ENCODE measurements at places on chromosomes 4 and X.

DNA sequence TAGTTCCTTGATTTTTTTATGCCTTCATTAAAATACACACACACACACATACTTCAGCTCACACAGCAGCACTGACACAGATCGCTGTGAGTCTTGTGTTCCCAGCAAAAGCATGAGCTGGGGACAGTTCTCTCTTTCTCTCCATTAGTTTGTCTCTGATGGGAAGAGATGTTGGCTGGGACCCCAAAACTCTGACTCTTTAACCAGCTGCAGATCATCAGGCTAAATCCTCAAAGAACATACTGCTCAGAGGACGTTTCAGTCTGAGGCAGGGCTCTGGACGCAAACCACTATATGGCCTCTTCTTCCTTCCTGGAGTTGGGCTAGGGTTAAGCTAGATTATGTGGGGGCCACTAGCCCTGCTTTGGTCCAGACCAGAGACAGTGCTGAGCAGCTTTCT, 109.6 kb downstream of the NHSL2 start:
- DNase-seq, result no peak

- DNase-seq, result no peak
These were observed 6.3 kb downstream of the LAS1L start for GRCh38 chrX:65528293-65528692.

DNA sequence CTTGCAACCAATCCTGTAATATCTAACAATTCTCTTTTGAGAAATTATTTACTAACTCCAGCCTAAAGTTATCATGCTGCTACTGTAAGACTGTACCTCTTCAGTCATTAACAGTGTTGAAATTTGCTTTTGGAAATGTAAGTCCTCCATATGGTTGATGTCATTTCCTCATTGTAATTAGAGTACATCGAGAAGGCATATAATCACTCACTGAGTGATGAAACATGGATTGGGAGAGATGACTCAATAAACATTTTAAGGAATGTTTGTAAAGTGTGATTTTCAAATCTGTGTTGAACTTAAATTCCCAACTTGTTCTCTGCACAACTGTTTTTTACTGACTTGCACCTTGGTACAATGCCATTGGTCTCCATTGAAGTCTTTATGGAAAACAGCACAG, 61.2 kb downstream of the HMGB2 start:
- no peak for DNase-seq

DNA sequence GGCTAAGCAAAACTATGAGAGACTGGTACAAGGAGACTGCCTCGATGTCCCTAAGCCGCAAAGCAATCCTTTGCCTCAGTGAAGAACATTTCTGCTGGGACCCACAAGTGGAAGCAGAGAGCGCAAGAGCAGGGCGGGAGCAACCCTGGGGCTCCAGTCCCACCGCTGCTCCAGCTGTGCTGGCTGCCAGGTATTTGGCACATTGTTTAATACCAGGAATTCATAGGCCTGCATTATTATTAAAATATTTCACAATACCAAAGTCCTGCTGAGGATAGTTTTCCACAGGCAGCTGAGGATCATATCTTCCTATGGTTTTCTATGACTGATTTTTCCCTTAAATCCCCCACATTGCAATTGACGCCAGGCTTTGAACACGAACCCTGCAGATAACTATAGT, 163.5 kb upstream of the TLL1 start:
- no peak for DNase-seq

DNA sequence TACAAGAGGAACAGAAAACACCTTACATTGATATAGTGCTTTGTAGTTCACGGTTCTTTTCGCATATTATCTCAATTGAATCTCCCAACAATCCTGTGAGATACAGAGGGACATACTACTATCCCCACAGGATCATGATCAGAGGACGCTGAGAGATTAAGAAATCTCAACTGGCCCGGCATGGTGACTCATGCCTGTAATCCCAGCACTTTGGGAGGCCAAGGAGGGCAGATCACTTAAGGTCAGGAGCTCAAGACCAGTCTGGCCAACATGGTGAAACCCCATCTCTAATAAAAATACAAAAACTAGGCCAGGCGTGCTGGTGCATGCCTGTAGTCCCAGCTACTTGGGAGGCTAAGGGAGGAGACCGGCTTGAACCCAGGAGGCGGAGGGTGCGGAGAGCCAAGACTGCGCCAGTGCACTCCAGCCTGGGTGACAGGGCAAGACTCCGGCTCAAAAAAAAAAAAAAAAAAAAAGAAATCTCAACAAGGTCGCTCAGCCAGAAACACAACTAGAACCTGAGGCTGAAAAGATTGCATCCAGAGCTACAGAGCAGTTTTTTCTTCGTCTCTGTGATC, 7.4 kb downstream of the APOO start:
- DNase-seq, result no peak

DNA sequence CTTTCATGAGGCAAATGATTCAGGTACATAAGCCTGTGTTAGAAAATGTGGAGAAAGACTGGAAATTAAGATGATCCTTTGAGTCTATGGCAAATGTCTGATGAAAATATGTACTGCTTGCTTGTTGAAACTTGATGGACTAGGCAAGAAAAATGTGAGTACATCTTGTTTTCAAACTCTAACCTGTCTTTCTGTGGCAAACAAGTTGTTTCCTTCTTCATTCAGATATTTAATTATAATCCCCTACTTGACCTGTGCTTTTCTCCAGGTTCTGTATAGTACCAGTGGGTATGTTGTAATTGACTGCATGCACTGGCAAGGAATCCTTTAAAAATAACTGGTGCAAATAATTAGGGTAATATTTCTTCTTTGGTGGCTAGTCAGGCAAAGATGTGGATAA, 136.7 kb downstream of the ARHGAP24 start:
- DNase-seq, result no peak

DNA sequence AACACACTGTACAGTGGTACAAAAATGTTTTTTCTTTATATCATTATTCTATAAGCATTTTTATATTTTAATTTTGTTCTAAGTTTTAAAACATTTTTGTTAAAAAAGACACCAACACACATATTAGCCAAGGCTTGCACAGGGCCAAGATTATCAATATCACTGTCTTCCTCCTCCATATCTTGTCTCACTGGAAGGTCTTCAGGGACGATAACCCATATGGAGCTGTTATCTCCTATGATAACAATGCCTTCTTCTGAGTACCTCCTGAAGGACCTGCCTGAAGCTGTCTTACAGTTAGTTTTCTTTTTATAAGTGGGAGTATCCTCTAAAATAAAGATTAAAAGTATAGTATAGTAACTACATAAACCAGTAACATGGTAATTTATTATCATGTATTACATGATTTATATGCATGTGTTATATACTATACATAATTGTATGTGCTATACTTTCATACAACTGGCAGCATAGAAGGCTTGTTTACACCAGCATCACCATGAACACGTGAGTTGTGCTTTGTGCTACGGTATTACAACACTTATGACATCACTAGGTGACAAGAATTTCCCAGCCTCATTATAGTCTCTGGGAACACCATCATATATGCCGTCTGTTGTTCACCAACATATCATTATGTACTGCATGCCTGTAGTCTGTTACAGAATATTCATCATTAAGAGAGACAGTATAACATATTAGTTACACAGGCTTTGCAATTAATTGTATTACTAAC, 90.7 kb downstream of the WDFY3 start:
- DNase-seq, result no peak

- no peak for DNase-seq
These were observed 298.9 kb upstream of the PUDP start for GRCh38 chrX:7446815-7447214.

DNA sequence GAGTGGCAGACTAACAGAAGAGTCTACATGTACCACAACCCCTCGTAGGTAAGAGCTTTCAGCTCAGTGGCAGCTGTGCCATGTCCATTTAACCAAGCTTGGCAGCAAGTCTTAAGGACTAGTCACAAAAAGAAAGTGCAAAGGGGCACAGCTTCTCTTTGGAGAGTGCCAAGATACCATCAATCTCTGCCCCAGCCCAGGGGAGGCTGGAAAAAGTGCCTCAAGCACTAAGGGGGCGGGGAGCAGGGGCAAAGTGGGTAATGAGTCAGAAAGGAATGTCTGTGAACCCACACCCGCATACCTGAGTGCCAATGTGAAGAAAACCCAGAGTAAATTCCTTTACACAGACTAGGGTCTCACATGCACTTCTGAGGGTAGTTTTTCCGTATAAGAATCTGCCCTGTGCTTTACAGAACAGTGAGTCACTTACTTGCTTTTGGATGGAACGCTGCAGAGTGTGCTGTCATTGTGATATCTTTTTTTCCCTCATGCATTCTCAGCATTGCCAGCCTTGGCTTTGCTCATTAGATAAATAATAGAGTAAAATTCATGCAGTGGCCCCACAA, 219.8 kb downstream of the ZNF674 start:
- DNase-seq, result no peak

GRCh38 chr4:165096776-165097175, 15.9 kb downstream of the TMEM192 start:
- DNase-seq, result no peak

Data from NCI-H146 (cell line).